ENCODE measurements at places on chromosomes 6 and 20.

DNA sequence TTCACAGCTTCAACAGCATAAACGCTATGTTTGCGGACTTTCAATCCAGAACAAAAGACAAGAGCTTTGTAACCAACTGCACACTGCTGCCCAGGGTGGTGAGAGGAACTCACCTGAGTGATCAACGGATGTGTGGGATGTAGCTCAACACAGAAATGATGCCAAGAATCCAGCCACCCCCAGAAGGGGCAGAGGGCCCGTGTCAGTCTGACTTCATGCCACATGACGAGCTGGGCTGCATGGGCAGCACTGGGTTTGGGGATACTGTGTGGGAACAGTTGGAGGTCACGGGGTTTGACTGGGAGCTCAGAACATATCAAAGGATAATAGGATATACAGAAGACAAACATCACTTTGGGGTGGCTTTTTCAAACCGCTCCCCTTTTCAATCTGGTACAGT, 79.4 kb upstream of the TRAF3IP2 start:
- DNase-seq, result no peak

- no peak for DNase-seq
These were observed 213.7 kb downstream of the ANKRD60 start for GRCh38 chr20:58014628-58015315.

- no peak for DNase-seq
These were observed 44.6 kb downstream of the DPPA5 start for GRCh38 chr6:73309535-73309784.

GRCh38 chr20:39222101-39222500, 260.0 kb downstream of the DHX35 start:
- DNase-seq, result no peak

GRCh38 chr6:73542891-73543290, 22.1 kb upstream of the EEF1A1 start:
- no peak for DNase-seq

- no peak for DNase-seq
These were observed 105.9 kb downstream of the SASH1 start for GRCh38 chr6:148448369-148449012.

GRCh38 chr20:53829724-53830521, 236.3 kb upstream of the ZNF217 start:
- DNase-seq, result no peak

- no peak for DNase-seq
These were observed 5.5 kb downstream of the PNLDC1 start for GRCh38 chr6:159805440-159806020.

- DNase-seq, result no peak
These were observed 21.5 kb downstream of the COL9A3 start for GRCh38 chr20:62838128-62838891.

- no peak for DNase-seq
These were observed 28.4 kb downstream of the COL19A1 start for GRCh38 chr6:69894578-69895347.

DNA sequence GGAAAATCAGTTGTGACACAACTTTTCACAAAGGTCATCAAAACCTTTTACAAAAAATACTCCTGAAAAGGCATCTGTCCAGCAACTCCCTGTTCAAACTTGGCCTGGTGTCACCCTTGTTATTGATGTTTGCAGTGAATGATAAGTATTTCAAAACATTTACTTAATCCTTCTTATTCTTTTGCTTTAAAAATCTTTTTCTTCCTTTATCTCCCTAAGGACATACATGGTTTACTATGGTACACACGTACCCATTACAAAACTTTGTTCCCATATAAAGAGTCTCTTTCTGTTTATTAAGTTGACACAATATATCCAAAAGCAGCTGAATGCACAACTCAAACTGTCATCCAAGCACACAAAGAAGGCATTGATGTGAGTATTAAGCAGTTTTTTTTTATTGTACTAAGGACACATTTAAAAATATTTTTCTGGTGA, 17.5 kb downstream of the GSTA2 start:
- DNase-seq, result no peak

DNA sequence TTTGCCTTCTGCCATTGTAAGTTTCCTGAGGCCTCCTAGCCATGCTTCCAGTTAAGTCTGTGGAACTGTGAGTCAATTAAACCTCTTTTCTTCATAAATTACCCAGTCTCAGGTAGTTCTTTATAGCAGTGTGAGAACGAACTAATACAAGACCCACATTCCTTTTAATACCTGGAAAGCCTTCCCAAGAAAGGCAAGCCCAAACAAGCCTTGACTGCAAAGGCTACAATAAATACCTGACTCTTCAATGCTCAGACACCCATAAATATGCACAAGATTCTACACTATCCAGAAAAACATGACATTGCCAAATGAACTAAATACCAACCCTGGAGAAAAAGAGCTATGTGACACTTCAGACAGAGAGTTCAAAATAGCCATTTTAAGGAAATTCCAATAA, 338.8 kb downstream of the HAO1 start:
- no peak for DNase-seq

DNA sequence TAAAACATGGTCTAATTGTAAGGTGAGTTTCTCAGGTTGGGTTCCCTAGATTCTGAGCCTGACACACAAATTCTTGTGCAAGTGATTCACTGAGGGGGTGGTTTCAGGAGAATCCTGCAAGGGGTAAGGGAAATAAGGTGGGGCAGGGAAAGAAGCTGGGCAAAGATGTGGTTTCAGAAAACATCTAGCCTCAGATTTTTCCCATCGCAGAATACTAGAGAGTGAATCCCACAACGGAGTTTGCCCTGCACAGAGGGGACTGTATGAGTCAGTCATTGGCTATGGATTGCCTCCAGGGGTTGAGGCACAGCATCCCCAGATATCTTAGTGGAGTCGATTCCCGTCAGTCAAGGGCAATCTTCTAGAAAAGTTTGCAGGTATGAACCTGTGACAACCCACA, 65.2 kb downstream of the PRL start:
- DNase-seq, result no peak

GRCh38 chr6:83707829-83708545, 914 bp downstream of the SNAP91 start:
- peak; percentile 13 for DNase-seq

DNA sequence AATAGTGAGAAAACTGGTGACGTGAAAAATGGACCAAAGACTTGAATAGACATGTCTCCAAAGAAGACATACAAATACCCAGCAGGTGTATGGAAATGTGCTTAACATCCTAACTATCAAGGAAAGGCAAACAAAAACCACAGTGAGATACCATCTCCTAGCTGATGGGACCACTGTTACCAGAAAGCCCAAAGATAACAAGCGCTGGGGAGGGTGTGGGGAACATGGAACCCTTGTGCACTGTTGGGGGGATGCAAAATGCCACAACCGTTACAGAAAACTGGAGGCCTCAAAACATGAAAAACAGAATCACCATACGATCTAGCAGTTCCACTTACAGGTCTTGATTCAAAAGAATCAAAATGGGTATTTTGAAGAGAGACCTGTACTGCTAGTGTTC, 19.8 kb upstream of the RBM38 start:
- DNase-seq, result no peak

- DNase-seq, result no peak
These were observed 97.4 kb downstream of the TMEM170B start for GRCh38 chr6:11634948-11635347.

DNA sequence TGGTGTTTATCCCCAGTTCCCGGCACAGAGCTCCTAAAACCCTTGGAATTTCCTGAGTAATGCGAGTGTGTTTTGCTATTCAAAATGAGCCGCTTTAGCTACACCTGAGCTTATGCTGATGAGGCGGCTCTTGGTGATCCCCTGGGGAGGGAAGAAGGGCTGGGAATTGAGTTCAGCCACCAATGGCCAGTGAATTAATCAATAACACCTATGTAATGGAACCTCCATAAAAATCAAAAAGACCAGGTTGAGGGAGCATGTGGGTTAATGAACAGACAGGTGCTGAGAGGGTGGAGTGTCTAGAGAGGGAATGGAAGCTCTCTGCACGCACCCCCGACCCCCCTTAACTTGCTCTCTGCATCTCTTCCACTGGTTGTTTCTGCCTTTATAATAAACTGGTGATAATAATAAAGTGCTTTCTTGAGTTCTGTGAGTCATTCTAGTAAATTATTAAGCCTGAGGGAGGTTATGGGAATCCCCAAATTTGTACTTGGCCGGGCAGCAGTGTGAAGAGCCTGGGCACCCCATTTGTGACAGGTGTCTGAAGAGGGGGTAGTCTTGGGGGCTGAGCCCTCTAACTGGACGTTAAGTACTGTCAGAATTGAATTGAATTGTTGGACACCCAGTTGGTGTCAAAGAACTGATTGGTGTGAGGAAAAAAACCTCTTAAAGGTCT, 24.6 kb upstream of the SERPINB1 start:
- no peak for DNase-seq

GRCh38 chr6:7201732-7202541, 94.2 kb downstream of the RREB1 start:
- DNase-seq, result peak; percentile 87

DNA sequence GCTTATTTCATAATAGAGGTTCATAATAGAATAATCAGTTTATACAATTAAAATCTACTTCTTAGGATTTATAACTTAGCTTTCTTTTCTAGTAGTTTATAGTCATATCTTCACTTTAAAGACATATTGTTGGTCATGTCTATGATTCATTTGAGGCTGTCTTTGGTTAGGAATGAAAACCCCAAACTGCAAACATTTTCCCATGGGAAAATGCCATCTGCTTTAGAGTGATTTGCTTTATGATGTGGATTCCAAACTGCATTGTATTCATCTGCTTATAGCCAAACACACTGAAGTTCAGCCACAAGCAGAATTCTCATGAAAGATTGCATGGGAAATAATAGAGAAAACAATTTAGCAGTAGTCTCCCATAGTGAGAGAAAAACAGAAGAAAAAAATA, 128.0 kb downstream of the RFPL4B start:
- DNase-seq, result no peak

- DNase-seq, result no peak
These were observed 330.6 kb upstream of the MARCKS start for GRCh38 chr6:113526553-113526952.

- no peak for DNase-seq
These were observed 60.0 kb upstream of the PBOV1 start for GRCh38 chr6:138278326-138278725.

DNA sequence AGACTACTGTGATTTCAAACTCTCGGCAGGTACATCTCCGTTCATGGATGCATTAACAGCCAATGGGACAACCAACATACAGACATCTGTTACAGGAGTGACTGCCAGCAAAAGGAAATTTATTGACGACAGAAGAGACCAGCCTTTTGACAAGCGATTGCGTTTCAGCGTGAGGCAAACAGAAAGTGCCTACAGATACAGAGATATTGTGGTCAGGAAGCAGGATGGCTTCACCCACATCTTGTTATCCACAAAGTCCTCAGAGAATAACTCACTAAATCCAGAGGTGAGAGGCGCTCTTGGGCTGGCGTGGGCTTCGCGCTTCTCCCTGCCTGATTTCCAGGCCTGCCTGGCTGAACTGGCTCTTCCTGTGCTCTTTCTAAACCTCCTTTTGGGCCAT, 68.4 kb downstream of the RPP40 start:
- no peak for DNase-seq

- no peak for DNase-seq
These were observed 179.5 kb upstream of the SYNDIG1 start for GRCh38 chr20:24289737-24290481.

GRCh38 chr6:112113431-112113830, 26.0 kb downstream of the FAM229B start:
- no peak for DNase-seq

- peak; percentile 82 for DNase-seq
These were observed 3.5 kb upstream of the HIVEP1 start for GRCh38 chr6:12008366-12009179.

GRCh38 chr6:143279385-143279784, 171.1 kb downstream of the ADAT2 start:
- peak; percentile 24 for DNase-seq

GRCh38 chr6:159951772-159952171, 17.1 kb upstream of the IGF2R start:
- no peak for DNase-seq

GRCh38 chr6:144582939-144583613, 297.9 kb downstream of the UTRN start:
- peak; percentile 41 for DNase-seq

Data from GM10248 (cell line).